EH (cell line): ENCODE measurements at places on chromosomes 16 and 17.

DNA sequence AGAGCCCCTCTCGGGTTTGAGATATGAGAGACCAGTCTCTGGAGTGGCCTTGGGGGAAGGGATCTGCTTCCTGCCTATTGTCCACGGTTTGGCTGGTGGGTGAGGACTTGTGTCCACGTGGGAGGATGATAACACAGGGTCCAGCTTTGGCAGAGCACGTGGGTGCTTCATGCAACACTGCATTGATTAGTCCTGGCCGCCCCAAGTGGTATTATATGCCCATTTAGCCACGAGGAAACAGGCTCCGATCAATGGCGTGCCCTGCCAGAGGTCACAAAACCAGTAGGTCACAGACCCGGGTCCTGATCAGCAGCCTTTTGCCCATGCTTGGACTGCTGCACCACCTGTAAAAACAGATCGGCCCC is 141.6 kb downstream of the RGS9 start:
- DNase-seq: no peak

DNA sequence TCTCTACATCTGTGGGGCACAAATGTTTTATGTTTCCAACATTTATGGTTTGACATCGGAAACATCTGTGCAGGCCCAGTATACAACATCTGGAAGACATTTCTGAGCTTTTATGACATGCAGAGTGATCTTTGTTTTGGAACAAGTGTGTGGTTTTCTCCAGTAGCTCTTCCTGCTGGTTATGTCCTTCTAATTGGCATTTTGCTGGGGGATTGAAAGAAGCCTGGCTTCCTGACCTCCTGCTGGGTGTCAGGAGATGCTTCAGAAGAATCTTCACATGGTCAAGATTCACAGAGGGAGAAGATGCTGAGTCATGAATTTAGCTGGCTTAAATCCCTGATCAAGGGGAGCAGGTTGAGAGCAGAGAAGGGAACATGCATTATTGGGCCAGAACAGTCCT is 279.5 kb upstream of the MYOCD start:
- peak; percentile 94 for DNase-seq

- no peak for DNase-seq
These were observed 30.9 kb downstream of the ABCC1 start for GRCh38 chr16:15980329-15980728.

DNA sequence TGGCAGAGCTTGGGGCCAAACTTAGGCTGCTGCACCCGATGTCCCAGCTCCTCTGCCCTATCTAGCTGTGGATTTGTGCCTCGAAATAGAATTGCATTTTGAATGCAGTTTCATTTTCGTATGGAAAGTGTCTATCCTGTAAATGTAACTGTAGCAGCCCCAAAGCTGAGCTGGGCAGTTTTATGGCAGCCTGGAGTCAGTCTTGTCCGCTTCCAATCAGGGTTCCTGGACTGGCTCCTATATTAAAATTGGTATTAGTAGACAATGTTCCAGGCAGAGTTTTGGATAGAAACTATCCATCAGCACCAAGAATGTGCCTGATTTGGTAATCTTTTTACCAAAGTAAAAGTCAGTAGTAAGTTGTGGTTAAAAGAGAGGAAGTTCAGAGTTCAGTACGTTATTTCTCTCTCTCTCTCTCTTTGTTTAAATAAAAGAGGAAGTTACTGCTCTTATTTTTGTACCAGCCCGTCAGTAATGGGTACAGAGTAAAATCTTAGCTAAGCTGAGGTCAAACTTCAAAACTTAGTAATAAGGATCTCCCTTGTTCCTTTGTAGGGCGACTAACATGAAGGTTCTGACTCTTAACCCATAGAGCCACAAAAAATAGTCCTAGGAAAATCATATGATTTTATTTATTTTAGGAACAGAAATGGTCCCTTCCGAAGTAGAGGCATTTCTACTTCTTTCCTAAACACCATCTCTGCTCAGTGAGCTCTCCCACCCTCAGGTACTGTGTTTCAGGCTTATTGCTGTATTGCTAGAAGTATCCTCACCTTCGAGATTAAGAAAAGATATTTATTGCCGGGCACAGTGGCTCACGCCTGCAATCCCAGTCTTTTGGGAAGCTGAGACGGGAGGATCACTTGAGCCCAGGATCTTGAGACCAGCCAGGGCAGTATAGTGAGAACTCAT is 28.0 kb downstream of the PRKCB start:
- no peak for DNase-seq

DNA sequence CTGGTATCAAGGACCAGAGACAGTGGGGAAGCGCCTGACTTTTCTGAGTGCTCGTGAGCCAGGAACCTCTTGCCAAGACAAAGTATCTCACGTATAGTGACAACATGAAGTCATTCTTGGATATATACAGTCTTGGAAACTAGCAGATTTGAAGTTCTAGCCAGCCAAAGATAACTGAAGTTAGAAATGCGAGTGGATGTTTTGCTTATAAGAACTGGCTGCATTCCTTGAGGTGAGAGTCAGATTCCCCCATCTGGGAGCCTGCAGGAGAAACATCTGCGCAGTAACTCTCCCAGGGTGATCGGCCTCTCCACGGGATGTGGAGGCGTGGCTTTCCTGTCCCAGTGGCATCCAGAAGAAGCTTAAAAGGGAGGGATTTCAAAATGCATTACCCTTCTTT is 89.8 kb downstream of the SHISA6 start:
- DNase-seq: no peak

DNA sequence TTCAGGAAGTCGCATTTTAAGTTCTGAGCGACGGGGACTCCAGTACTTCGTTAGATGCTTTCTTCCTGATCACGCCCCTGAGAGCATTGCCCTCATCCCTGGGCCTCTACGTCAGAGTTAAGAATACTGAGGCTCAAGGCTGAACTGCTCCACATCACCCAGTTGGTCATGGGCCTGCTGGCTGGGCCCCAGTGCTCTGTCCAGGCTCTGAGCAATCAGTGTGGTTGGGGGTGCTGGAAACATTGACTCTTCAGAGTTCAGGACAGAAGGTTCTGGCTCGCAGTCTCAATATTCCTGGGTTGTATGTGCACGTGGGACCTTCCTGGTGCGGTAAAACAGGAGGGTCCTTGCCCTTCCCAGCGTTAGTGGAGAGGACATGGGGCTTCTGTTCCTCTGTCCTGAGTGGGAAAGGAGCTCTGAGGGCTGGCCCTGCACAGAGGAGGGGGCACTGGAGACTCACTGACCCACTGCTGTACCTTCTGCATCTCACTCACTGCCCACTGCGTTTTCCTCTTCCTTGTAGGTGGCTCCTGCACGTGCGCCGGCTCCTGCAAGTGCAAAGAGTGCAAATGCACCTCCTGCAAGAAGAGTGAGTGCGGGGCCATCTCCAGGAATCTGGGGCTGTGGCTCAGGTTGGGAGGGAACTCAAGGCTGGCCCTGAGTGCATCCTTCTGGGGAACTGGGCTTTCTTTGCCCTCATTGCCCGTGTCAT is 518 bp downstream of the MT1E start:
- DNase-seq: peak; percentile 76

DNA sequence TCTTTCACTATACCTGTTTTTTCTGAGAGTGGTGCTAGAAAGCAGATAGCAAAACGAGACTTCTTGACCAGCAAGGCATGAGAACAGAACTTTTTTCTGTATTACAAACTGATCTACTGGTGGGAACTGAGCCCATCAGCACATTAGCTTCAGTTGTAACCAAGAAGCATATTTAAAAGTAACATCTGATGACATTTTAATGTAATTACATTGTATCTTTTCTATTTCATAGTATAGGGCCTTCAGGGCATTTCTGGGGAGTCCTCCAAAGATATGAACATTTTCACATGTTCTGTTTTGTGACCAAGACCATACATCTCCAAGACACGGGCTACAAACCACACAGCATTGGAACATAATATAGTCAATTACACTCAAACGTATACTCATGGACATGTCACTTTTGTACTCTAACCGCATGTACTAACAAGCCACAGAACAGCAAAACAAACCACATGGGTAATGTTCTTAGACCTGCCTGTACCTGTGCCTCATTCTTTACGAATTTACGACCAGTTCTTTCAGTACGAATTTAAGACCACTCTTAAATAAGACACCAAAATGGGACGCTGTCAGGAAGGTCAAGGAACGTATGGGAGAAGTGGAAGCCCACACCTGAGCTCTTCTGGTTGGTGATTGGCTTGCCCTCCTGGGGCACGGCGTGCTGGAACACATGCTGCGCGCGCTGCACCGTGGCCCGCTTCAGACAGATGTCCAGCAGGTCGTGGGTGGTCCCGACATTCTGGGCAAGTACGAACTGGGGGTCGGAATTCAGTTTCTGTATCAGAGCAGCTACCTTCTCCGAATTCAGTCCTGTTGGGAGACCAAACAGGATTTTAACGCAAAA is 825 bp downstream of the BLMH start:
- DNase-seq: peak; percentile 42

DNA sequence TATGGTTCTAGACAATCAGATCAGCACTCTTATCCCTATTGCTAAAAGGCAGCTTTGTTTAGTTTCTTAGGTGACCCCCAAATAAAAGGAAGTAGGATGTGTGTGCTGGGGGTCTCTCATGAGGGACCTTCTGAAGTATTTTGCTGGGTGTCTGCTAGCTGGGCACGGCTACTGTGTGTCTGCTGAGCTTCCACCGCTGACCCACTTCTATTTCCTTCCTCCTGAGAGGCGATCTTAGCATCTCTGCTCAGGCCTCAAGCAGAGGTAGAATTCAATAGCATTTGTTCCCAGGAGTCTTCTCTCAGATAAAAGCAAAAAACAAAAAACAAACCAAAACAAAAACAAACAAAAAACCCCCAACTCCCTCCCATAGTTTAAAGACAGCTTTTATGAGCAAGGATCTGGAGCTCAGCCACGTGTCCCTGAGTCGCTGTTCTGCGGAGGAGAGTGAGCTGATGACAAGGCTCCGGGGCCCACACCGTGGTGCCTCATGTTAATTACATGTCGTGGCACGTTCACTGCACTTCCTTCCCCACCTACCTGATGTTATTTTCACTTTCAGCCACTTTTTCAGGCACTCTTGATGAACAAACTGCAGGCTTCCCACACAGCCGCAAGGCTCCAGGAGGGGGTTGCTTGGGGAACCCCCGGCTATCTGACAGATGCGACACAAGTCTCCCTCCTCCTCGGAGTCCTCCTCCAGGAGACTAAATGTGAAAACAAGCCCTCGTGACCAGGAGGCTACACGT is 83.5 kb downstream of the MARCHF10 start:
- peak; percentile 36 for DNase-seq

DNA sequence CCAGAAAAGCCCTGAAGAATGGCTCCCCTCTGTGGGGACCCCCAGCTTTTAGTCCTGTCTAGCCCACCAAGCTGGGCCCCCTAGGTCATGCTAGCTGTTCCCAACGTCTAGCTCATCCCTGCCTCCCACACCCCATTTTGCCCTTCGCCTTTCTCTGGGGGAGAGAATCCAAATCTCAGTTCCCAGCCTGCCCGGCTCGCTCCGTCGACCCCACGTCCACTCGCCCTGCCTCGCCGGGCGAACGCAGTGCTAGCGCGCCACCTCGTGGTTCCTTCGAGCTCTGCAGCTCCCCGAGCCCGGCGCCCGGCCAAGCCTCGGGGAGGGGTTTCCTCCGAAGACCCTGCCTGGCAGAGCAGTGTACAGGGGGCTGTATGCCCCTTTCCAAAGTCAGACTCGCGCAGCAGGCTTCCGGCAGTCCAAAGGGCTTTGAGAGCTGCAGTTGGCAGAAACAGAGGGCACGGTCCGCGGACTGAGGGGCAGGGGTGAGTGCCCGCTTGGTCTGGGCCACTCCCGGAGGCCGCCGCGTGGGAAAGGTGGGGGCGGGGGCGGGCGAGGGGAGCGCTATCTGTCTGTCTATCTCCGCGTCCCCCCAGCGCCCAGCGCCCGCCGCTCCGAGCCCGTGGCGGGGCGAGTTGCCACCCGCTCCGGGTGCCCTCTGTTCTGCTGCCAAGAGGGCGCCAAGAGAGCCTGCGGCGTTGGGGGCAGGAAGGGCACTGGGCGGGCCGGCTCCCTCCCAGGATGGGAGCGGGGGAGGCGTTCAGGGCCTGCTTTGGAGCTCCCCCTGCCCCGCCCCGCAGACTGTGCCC is 1.7 kb upstream of the DLX3 start:
- peak; percentile 44 for DNase-seq

GRCh38 chr16:53713403-53714204 is 9.6 kb downstream of the FTO start:
- no peak for DNase-seq

- peak; percentile 90 for DNase-seq
These were observed at the start of gene PAQR4 for GRCh38 chr16:2968738-2969544. TSS of gene PAQR4 (plus strand) at chr16:2969348. CDS start at chr16:2969675, 327 bp downstream.

GRCh38 chr17:80028030-80028429 is 7.6 kb downstream of the TBC1D16 start:
- no peak for DNase-seq

- DNase-seq: no peak
These were observed 18.8 kb downstream of the TTYH2 start for GRCh38 chr17:74231928-74232907.

GRCh38 chr17:35218915-35219314 is 24.0 kb upstream of the SLFN5 start:
- DNase-seq: no peak

DNA sequence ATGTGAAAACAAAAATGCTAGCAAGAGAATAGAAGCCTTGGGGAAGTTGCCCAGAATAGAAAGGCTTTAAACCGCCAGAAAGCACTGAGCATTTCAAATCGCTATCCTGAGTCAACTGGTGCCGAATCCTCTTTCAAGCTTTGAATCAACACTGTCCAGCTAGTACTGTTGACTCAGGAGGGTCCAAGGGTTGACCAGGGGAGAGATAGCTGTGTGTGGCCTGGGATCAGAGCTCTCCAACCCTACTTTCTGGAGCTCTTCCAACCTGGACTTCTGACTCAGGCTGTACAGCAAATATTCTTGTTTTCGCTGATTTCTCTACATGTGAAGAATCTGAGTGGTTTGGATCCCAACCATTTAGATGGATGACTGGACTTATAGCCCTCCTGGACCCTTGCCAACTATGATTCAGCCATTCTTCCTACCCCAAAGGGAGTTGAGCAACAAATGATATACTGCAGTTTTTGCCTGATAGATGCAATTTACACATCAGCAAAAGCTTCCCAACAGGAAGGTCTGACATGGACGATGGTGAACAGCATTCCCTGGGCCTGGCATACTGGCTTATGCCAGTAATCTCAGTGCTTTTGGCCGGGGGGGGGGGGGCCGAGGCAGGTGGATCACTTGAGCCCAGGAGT is 154.0 kb upstream of the SDK2 start:
- DNase-seq: peak; percentile 60

DNA sequence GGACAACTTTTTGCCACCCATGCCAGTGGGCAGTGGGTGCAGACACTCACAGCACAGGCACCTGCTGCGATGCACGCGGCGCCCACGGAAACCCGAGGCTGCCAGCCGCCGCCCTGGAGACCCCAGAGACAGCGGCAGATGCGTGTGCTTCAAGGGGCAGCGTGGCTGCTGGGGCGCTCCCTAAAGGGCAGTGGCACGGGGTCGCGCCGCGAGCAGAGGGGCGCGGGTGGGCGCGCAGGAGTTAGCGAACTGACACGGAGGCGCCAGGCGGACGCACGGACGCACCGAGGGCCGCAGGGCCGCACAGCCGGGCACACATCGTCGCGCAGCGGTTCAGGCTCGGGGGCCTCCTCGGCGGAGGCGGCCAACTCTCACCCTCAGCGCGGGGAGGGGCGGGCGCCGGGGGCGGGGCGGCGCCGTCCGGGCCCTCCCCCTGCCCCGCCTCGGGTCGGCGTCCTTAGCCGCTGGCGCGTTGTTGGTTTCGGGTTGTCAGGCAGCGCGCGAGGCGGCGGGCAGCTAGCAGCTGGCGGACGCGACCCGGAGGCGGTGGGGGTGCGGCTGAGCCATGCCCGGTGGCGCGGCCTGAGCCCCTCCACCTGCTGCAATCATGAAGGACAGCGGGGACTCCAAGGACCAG is at the start of gene KIF19:
TSS of gene KIF19 (plus strand) at position 484 of the 637 bp plus-strand sequence. CDS start at position 608, 124 bp downstream.
- no peak for DNase-seq
